Sciatic nerve (tissue), 2 donors: ENCODE measurements at places on chromosomes 16 and 17. TPM values are rescaled to one million over a fixed set of nuclear protein-coding genes. Genes with fewer than 3 reads are reported as not detected.

- no peak for DNase-seq
Measured at GRCh38 chr16:2611499-2611862, 70.8 kb upstream of the KCTD5 start.

DNA sequence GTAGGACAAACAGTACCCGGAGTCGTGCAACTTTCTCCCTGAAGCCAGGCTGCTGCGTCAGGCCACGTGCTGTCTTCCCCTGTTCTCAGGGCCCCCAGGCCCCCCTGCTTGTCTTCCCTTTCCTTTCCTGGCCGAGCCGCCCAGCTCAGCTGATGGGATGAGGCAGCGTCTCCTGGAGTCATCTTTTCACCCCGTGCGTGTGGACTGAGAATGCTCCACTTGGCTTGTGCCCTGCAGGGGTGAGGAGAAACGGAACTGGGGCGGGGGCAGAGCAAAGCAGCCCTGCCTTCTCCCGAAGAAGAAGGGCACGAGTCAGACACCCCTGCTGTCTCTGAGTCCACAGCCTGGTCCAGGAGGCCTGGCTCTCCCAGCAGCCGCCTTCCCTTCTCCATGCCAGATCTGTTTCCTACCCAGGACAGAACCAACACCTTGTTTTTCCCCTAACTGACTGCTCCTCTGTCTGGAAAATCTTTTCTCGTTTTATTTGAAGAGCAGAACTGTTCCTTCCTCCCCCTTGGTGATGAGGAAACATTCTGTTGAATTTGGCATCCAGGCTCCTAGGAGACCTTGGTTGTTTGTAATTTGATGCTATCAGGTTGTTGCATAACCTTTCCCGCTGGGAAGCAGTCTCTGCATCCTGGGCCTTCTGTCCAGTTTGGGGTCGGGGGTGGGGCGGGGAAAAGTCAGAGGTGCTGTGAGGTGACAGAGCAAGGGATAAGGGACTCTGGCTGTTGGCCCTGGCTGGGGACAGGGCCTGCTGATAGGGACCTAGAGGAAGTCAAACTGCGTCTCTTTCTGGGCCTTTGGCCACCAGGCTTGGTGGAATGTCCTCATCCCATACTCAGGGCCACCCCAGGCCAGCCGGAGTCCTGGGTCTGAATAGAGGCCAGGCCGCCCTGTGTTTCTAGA, 78.8 kb downstream of the WIPI1 start:
- peak; percentile 94 for DNase-seq

DNA sequence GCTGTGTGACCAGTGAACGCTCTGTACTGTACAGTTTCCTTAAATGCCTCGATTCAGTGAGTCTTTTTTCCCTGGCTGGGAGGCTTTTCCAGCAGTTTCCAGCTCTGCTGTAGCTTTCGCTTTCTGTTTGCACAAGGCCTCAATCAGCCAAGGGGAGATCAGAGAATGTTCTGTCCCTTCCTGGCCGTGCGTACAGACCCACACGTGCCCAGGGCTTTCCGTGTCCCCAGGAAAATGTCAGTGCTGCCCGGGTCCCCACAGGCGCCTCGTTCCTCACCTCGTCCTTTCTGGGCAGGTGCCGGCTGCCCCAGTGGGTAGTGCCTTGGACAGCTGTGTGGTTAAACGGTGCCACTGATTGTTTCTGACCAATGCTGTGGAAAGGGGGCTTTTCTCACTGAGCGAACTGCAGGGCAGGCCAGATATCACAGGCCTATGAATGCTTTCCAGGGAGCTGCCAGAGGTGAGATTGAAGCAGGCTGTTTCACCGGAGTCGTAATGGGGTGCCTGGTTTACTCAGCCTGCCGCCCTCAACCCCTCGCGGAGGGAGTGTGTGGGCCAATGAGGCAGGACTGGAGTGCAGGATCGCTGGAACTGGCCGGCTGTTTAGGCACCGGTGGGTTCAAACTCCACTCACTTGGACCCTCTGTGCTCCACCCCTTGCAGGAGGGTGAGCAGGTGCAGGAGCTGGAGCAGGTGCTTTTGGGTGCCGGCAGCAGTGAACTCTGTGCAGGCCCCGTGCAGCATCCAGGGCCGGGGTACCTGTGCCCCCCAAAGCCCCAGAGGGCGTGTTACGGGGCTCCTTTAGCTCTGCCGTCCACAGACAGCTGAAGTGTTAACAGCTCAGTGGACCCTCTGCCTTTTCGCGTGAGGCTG, 44.4 kb downstream of the ZNF778 start:
- DNase-seq = no peak

DNA sequence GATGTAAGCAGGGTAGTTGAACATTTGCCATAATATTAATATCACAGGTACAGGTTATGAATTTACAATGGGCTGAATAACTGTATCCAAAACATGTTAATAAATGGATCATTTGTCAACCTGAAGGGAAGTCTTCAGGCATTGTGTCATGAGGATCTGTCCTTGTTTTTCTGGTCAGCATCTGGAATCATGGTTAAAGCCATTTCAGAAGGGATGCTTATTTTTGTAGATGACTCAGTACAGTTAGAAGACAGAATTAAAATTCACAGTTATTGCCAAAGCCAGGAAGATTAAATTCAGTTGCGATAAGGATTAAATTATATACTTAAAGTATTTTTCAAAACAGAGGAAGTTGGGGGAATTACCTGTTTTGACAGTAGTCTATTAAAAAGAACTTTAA, 8.0 kb downstream of the PSMD11 start:
- no peak for DNase-seq

JUP gene
- total RNA-seq = 78.2 TPM

GRCh38 chr16:60107437-60107836, 1373.3 kb upstream of the GOT2 start:
- DNase-seq = no peak

- no peak for DNase-seq
Measured at GRCh38 chr17:57537524-57538410, 207.3 kb downstream of the CCDC182 start.

GRCh38 chr16:86033016-86033474, 134.1 kb downstream of the IRF8 start:
- peak; percentile 59 for DNase-seq

DNA sequence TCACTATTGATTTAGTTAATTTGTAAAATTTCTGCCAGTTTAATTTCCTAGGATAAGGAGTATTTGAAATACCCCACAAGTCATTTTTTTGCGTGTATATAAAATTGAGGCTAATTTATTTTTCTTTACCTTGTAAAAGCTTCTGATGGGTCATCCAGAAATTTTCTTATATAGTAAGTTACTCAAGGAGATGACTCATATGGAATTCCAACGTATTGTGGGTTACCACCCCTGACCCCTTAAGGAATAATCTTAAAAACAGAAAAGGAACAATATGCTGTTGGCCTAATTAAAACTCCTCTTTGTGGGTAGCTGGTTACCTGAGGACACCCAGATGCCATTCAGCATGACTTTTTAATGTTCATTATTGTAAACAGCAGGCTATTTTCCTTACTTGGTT, 13.6 kb downstream of the HEATR6 start:
- DNase-seq = no peak

GRCh38 chr16:56193951-56194726, 2.9 kb downstream of the GNAO1 start:
- peak; percentile 89 for DNase-seq

GCGR gene
- 7.8 TPM for total RNA-seq

DNA sequence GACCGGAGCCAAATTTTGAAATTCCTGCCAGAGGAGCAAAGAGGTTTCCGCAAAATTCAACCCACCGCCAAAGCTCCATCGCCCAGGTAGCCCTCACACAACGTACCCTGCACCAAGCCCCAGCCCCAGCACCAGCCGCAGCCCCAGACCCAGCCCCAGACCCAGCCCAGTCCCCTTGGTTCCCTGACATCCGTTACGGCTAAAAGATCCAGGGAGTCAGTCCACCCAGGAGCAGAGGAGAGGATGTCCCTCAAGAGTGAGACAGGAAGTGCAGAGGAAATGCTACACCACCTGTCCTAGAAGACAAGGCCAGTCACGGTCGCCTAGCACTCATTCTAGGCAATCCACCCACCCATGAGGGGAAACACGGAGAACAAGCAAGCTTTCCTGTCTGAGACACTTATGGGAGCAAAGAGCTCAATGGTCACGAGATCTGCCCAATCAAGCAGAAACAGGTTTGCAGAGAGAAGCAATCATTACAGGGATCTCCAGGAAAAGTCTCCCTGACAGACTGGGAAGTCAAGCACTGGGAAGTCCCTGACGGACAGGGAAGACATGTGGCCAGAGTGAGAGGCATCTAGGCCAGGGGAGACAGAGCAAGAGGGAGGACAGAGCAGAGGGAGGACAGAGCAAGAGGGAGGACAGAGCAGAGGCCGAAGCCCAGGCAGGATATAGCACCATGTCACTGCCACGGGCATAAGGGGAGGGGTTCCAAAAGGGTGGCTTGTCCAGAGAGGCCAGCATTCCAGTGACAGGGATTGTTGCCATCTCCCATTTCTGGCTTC, 15.0 kb upstream of the KCNJ18 start:
- DNase-seq = peak; percentile 37

DNA sequence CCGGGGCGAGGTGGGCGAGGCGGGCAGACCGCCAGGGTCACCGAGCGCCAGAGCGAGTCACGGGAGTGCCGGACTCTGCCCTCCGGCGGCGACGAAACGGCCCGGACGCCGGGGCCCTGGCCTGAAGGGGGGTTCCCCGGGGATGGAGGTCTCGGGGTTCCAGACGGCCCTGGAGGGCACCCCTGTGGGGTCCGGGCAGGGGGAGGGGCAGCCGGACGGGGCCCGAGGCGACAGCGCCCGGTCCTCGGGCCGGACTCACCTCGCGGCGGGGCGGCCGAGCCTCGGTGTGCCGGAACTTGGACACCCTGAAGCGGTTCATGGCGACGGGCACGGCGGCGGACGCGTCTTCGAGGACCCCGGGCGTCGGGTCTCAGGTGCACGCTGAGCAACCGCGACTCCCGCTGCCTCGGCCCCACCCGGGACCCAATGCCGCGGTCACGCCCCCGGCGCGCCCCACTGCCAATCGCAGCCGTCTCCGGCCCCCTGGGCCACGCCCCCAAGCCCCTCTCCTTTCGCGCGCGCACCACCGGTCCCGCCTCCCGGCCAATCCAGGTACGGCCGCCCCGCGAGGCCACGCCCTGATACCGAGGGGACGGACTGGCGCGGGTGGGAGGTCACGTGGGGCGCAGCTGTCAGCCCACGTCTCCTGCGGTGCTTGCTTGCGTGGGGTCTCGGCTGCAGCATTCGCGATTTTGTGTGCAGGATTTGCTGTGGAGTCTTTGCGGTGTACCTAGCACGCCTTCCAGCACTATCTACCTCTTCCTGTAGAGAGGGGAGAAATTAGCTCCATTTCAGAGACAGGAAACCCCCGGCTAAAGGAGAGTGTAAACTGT, at the start of gene CORO7:
Gene CORO7 (minus strand): TSS at position 397 of the 833 bp plus-strand sequence. CDS start 78 bp downstream, at position 319.
- DNase-seq = peak; percentile 99

GRCh38 chr17:39200070-39200879, at the start of gene RPL19:
RPL19 (plus strand) TSS chr17:39200283; CDS start chr17:39200345, 62 bp downstream.
- DNase-seq = peak; percentile 89

MT4 gene
- not detected for total RNA-seq

ITGAX gene
- 41.1 TPM for total RNA-seq

DNA sequence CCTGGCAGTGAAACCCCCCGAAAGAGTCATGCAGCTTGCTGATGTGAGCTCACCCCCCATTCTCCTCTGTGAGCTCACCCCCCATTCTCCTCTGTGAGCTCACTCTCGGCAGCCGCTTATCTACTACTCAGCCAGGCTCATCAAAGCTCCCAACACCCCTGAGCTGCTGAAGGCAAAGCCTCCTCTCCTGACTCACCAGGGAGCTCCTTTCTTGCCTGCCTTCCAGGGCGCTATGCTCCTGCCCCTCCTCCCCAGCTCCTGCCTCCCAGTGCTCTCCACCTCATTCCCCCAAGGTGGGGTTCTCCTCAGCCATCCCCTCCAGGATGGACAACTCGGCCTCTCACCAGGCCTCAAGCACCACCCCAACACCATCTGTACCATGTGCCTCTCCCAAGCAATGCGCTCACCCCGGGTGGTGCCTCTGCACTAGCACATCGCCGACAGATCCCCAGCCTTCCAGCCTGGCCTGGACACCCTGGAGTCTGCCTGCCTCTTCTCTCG, 27.7 kb upstream of the FAAP100 start:
- no peak for DNase-seq

KRTAP17-1 gene
- total RNA-seq = not detected

DNA sequence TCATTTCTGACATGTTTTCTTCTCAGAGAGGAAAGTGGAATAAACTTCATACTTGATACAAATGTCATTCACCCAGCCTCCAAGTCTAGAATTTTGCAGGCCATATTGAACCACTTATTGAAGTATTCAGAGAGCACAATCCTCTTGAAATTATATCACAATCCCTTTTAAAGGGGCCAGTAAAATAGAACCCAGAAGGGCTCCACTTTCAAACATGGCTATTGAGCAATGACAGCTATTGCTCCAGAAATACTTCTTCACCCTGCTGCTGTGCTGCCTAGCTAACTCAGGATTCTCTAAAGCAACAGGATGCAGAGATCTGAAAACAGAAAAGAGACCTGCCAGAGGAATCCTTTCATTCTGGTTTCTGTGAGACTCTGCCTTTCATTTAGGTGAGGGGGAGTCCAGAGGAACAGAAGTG, 275.0 kb upstream of the CDH5 start:
- DNase-seq = no peak

DNA sequence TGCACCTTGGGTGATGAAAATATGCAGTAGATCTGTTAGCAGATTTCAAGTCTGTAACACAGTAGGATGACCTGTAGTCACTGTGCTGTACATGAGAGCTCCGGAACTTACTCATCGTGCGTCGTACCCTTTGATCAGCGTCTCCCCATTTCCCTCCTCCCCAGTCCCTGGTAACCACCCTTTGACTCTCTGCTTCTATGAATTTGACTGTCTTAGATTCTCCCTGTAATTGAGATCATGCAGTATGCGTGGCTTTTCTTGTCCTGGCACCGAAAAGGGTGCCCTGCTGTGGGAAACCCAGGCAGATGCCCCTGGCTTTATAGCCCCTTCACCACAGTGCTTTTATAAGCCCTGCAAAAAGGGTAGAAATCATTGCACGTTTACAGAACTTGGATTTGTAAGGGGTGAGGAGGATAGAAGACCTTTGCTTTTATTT, 20.5 kb downstream of the CLEC16A start:
- DNase-seq = no peak

DNA sequence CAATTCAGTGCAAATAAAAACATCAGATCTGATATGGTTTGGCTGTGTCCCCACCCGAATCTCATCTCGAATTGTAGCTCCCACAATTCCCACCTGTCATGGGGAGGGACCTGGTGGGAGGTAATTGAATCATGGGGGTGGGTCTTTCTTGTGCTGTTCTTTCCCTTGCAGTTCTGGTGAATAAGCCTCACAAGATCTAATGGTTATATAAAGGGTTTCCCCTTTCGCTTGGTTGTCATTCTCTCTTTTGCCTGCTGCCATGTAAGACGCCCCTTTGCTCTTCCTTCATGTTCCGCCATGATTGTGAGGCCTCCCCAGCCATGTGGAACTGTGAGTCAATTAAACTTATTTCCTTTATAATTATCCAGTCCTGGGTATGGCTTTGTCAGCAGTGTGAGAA, 68.9 kb upstream of the NFAT5 start:
- no peak for DNase-seq

ZPBP2 gene
- total RNA-seq = not detected

- DNase-seq = no peak
Measured at GRCh38 chr17:55284944-55285339, 20.2 kb downstream of the HLF start.

SLC38A8 gene
- total RNA-seq = not detected

MEOX1 gene
- total RNA-seq = 19.5 TPM

GRCh38 chr16:70657956-70658355, 11.6 kb downstream of the IL34 start:
- DNase-seq = no peak
